Amygdala (tissue), 56 donors: ENCODE measurements at places on chromosomes 1 and 21.

DNA sequence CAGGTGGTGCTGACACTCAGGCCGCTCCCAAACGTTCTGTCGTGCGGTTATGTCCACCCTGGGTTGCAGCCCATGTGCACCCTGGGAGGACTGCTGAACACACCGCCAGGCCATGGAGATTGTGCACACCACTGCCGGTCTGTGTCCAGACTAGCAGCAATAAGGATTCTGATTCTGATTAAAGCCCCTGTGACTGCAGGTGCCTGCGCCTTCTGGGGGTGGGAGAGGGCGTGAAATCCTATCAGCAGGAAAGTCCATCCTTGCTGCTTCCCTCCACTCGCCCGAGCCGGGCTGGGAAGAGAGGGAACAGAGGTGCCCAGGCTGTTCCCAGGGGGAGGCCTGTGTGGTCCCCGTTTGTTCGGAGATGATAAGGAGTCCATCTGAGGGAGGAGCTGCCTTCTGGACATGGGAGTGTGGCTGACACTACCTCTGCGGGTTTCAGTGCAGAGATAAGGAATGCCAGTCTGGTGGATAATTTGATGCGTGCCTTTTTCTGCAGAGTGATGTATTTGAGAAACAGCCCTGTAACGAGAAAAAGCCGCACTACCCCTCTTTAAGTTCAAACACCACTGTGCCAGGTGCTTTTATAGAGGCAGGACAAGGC is 41.2 kb downstream of the BACE2 start:
- DNase-seq = no peak

DNA sequence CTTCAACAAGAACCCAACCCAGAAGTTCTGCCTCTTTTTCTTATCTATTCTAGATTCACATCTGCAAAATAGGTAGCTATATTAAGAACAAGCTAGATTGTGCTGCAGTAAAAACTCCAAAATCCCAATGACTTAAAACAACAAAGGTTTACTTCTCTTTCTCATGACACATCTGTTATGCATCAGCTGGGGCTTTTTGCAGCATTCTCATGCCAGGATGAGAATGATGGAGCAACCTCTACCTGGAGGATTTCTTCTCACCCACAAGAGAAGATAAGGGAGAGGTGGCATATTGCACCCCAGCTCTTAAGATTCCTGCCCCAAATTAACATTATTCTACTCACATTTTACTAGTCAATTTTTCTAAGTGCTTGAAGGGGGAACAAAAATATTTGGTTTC is 152.3 kb upstream of the SPAG17 start:
- DNase-seq = no peak

GRCh38 chr1:23576338-23577055 is 17.2 kb upstream of the ID3 start:
- DNase-seq = no peak

DNA sequence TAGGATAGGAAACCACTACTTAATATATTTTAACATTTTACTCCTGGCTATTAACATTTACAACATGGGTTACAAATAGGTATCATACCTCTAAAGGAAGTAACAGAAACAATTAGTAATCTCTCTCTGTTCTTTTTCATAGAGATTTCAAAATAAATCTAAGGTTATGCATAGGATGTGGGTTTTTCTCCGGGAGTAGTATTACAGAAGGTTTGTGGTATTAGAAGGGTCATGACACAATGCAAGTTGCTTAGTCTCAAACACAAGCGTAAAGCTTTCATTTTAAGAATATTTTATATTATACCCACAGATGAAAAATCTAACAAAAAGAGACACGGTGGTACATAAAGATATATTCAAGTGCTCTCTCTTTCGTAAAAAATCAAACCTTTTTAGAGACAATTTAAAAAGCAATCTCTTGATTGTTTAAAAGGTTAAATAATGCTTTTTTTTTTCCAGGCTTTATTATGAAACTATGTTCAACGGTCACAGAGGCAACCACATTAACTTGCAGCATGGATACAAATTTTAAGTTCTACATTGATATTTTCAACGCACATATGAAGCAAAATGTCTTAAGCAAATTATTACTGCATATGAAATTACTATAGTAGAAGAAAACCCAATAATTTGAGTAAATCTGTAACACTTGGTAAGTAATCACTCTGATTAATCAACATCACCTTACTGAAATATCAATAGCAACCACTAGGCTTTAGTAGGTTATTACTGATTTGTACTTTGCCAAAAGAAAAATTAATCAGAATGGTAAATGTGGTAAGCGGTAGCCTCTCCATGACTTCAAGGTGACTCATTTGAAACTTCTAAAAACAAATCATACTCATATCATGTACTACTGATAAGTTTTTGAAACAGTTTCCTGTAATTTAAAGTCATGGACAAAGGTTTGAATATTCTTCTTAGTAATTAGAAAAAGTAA is 97.4 kb upstream of the GFI1 start:
- DNase-seq = no peak

DNA sequence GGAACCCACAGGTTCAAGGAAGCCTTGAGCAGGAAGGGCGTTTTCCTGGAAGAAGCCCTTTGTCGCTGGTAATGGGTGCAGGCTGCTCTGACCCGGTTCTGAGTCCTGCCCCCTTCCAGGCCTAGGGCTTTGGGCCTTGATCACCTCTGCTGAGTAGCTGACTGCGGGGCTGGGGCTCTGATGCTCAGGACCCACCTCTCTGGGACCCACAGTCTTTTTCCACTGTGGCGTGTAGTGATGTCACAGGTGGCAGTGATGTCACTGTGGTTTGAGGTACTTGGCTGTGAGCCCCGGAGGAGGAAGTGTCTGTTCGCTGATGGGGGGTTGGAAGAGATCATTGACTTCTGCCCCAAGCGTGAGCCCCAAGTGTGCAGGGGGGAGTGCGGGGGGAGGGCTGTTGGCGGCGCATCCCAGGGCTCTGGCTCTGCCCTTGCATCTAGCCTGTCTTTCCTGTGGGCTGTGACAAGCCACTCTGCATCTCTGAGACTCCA is 6.9 kb downstream of the TNFRSF1B start:
- DNase-seq = no peak
